ENCODE measurements at places on chromosomes 3 and 15.

- no peak for DNase-seq
Observed at GRCh38 chr15:73694419-73694818, 10.2 kb downstream of the CD276 start.

DNA sequence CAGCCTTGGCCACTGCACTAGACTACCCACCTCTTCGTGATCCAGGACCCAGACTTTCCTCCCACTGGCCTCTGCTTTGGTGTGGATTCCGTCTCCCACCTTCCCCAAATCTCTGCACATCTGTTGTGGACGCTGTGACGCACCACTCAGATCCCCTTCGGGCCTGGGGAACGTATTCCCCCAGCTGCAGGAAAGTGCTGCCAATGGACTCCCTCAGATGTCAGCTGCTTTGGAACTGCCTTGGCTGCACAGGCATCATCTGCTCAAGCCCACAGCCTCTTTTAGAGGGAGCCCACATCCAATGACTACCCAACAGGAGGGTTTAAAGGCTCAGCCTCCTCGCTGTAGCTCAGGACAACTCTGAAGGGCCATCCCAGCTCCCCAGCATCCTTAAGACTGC is 134.2 kb upstream of the RAD18 start:
- no peak for DNase-seq

- no peak for DNase-seq
Observed at GRCh38 chr3:138718849-138719248, 110.3 kb downstream of the FAIM start.

GRCh38 chr3:3189102-3189727 is 9.7 kb upstream of the CRBN start:
- DNase-seq = no peak

GRCh38 chr3:184289426-184289938 is 9.6 kb upstream of the PSMD2 start:
- peak; percentile 83 for DNase-seq

DNA sequence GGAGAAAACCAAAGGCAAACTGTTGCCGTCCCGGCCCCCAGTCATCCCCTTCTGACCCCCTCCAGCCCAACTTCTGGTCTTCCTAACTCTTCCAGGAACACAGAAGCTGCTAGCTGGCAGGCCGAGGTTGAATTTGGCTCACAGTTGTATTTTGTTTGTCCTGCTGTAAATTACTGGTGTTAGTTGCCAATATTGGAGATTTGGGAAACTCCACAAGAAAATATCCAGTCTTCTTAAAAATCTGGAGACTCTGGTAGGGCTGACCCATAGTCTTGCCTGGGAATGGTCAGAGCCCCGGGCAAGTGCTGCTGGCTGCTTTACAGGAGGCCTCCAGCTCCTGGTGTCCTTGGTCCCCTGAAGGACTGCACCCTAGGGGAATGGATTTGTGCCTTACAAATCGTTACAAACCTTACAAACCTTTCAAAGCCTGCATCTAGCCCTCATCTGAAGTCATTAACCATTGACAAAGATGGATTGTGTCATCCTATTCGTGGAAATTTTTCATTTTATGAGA is 112.0 kb upstream of the MCTP2 start:
- DNase-seq = peak; percentile 17

GRCh38 chr15:87354661-87355410 is 901.7 kb downstream of the NTRK3 start:
- DNase-seq = no peak

DNA sequence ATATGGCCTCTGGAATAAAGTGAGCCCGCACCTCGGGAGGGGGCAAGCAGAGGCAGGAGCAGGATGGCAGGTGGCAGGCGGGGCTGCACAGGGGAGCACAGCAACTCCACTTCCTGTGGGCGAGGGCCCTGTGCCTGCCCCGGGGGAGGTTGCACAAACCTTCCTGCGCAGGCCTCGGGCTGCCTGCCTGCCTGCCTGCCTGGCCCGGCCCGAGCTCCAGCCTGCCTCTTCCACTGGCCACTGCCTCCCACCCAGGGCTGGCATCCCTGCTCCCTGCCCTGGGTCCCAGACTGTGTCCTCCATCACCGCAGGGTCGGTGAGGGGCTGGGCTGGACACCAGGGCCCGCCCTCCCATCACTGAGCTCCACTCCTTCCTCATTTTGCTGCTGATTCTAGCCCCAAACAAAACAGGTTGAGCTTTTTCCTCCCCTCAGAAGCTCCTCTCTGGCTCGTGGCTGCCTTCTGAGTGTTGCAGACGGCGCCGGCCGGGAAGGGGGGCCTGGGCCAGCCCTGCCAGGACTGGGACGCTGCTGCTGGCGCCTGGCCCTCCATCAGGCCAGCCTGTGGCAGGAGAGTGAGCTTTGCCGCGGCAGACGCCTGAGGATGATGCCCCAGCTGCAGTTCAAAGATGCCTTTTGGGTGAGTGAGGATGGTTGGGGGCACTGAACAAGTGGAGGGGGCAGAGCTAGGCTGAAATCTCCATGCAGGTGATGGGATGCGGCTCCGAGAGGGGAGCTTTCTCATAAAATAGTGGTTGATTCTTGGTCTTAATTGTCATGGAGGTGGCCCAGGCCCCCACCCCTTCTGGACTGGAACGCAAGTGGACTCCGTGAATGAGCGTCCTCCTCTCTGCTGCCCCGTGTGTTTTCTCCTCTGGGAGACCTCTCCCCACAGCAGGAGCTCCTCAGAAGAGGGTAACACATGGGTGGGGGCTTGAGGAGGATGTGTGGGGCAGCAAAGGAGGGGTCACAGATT is at the start of gene PSTPIP1:
Gene PSTPIP1, plus strand, starts transcription at position 156 of the 975 bp plus-strand sequence. Its CDS starts 448 bp downstream, at position 604.
- no peak for DNase-seq

- DNase-seq = no peak
Observed at GRCh38 chr15:23514484-23514883, 51.0 kb upstream of the MKRN3 start.

GRCh38 chr15:89018207-89018606 is 70.0 kb upstream of the ABHD2 start:
- DNase-seq = no peak

- no peak for DNase-seq
Observed at GRCh38 chr3:67104388-67104787, 106.3 kb downstream of the KBTBD8 start.

- DNase-seq = no peak
Observed at GRCh38 chr15:37100966-37101215, 542 bp upstream of the MEIS2 start.

GRCh38 chr3:53936347-53936746 is 44.7 kb upstream of the SELENOK start:
- DNase-seq = no peak

- no peak for DNase-seq
Observed at GRCh38 chr15:92817339-92817886, 82.7 kb upstream of the CHD2 start.

- DNase-seq = peak; percentile 67
Observed at GRCh38 chr15:67039384-67040075, 25.9 kb upstream of the SMAD3 start.

GRCh38 chr3:122975924-122976293 is 51.7 kb downstream of the SEMA5B start:
- no peak for DNase-seq

- DNase-seq = no peak
Observed at GRCh38 chr3:131221731-131222130, 159.8 kb upstream of the NUDT16 start.

DNA sequence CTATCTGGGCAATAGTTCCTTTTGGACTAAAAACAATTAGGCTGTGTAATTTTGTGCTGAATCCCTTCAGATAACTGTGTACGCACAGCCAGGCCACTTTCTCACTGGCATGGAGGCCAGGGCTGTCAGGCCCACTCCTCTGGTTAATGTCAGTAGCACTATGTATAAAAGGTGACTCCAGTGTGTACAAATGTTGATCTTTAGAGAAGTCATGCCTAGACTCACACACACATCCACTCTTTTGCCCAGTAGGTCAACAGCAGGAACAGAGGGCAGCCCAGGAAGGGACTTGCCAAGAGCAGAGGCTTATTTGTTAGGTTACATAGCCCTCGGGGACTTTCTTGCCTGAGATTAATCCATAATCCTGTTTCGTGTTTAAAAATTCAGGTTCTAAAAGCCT is 416.6 kb upstream of the WNT5A start:
- DNase-seq = no peak

DNA sequence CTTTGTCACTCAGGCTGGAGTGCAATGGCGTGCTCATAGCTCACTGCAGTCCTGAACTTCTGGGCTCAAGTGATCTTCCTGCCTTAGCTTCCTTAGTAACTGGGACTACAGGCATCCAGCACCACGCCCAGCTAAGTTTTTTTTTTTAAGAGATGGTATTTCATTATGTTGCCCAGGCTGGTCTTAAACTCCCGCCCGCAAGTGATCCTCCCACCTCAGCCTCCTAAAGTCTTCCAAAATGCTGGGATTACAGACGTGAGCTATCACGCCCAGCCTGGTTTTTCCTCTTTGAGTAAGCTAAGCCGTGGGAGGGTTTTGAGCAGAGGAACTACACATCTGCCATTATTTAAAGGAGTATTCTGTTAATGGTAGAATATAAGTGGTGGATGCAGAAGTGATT is 7.4 kb upstream of the LRRFIP2 start:
- no peak for DNase-seq

- DNase-seq = no peak
Observed at GRCh38 chr3:103056542-103056941, 621.7 kb downstream of the ZPLD1 start.

- peak; percentile 49 for DNase-seq
Observed at GRCh38 chr3:169146179-169146665, 517.3 kb downstream of the MECOM start.

- DNase-seq = no peak
Observed at GRCh38 chr3:151230646-151231045, 27.6 kb upstream of the GPR171 start.

- DNase-seq = no peak
Observed at GRCh38 chr3:46409739-46410489, 2.9 kb downstream of the CCRL2 start.

- DNase-seq = no peak
Observed at GRCh38 chr3:72188536-72188935, 403.6 kb upstream of the PROK2 start.

DNA sequence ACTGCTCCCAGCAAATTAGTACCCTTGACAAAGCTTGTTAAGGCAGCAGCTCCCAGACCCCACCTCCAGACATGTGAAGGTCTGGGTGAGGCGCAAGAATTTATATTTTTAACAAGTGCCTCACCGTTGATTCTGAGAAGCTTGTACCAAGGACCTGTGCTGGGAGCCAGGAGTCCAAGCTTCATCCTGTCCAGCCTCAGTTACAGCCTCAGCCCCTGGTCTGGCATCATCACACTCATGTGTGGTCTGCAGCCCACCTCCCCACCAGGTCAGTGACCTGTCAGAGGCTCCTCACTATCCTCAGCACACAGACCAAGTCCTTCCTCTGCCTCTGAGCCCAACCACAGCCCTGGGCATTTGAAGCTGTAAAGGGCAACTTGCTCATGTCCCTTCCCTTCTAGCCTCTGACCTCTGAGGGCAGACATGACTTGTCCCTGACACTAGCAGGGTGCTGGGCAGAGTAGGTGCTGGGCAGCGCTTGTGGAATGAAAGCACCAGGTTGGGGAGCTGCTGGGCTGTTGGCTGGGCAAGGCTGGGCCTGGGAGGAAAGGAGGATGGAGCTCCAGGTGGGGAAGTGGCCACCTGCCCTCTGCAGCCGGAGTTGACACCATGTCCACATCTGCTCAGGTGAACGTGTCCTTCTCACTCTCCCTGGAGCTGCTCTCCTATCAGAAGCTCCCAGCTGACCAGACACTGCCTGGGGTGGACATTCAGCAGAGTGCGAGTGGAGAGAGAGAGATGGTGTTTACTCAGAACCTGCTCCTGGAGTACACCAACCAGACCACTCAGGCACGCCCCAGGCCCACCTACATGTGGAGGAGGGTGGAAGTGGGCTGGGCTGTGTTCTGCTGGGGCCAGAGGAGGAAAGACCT is 16.9 kb downstream of the ACAA1 start:
- DNase-seq = no peak

DNA sequence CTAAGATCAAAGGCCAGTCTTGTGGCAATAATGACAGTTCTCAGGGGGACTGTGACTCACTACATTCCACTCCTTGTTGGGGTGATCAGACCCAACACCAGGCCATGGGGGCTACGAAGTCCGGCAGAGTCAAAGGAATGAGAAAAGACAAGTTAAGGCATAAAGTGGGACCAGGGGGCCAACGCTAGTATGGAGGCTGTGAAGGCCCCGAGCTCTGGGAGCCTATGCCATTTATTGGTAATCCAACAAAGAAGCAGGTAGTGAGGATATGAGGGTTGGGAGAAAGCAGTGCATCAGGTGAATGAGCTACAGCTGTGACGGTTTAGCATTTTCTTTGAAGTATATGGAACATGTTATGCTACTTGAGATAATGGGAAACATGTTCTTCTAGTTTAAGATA is 104.4 kb upstream of the C2CD4B start:
- no peak for DNase-seq

DNA sequence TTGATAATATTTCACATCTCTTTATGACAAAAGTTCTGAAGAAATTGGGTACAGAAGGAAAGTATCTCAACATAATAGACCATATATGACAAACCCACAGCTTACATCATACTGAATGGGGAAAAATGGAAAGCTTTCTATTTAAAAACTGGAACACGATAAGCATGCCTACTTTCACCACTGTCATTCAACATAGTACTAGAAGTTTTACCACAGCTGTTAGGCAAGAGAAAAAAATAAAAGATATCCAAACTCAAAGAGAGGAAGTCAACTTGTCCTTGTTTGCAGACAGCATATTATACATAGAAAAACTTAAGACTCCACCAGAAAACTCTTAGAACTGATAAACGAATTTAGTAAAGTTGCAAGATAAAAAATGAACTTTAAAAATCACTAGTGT is 40.3 kb downstream of the COPS2 start:
- no peak for DNase-seq

GRCh38 chr3:188185717-188186251 is 31.8 kb downstream of the LPP start:
- peak; percentile 47 for DNase-seq

- DNase-seq = no peak
Observed at GRCh38 chr15:73313861-73314260, 54.9 kb downstream of the HCN4 start.

DNA sequence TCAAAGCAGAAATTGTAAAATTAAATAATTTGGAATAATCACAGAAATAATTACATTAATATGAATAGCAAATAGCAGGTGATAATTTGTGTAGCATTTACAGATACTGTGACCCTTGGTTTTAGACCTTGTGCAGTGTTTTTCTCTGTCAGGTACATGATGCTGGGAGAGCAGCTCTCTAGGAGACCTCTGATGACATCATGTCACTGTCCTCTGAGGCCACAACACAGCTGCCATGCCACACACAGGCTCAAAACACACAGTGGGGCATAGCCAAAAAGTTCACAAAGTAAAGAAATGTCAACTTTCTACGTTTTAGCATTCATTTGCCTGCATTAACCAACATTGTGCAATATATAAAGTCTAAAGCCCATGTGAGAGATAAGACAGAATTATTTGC is 71.8 kb upstream of the ZBTB20 start:
- DNase-seq = no peak

- no peak for DNase-seq
Observed at GRCh38 chr3:31804251-31805051, 176.6 kb downstream of the OSBPL10 start.

- DNase-seq = no peak
Observed at GRCh38 chr3:151878465-151878864, 5.0 kb downstream of the SUCNR1 start.
